CD4-positive, alpha-beta T cell treated with Interleukin-21 for 1 hour (primary cell): ENCODE measurements at places on chromosomes 3 and 15.

DNA sequence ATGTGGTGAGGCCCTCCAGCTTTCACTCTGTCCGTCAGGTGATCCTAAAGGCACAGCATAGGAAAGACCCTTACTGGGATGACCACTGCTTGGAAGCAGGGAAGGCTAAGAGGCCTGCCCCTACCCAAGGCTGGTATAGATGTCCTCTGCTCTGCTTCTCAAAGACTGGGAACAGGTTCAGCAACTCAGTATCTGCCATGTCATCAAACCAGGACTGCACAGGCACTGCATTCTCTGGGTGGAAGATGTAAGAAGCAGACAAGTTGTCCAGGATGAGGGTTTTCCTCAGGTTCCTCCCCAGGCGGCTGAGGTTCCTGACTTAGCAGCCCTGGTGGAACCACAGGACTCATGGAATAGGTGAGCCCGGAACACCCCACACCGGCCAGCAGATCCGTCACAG is 4.7 kb downstream of the FAM98B start:
- DNase-seq = no peak

DNA sequence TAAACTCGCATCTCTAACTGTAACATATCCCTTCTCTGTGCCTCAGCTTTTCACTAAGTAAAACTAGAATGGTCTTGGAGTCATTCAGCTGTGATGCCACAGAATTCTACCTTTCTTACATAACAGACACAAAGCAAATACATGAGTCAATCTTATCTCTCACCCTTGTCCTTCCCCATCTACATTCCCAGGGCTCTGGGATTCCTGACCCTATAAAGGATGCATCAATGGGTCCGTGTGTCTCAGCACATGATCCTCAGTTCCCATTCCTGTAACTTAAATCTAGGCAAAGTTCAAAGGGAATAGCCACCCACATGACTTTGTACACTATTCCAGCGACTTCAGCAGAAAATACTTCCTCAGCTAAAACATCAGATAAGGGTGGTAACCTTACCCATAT is 11.8 kb upstream of the ARL8B start:
- no peak for DNase-seq

DNA sequence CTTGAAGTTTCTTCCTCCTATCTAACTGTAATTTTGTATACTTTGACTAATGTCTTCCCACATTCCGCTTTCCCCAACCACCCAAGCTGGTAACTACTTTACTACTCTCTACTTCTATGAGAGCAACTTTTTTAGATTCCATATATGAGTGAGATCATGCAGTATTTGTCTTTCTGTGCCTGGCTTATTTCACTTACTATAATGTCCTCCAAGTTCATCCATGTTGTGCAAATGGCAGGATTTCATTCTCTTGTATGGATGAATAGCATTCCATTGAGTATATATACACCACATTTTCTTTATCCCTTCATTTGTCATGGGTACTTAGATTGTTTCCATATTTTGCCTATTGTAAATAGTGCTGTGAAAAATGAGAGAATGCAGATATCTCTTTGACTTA is 78.5 kb upstream of the CCNL1 start:
- DNase-seq = no peak

DNA sequence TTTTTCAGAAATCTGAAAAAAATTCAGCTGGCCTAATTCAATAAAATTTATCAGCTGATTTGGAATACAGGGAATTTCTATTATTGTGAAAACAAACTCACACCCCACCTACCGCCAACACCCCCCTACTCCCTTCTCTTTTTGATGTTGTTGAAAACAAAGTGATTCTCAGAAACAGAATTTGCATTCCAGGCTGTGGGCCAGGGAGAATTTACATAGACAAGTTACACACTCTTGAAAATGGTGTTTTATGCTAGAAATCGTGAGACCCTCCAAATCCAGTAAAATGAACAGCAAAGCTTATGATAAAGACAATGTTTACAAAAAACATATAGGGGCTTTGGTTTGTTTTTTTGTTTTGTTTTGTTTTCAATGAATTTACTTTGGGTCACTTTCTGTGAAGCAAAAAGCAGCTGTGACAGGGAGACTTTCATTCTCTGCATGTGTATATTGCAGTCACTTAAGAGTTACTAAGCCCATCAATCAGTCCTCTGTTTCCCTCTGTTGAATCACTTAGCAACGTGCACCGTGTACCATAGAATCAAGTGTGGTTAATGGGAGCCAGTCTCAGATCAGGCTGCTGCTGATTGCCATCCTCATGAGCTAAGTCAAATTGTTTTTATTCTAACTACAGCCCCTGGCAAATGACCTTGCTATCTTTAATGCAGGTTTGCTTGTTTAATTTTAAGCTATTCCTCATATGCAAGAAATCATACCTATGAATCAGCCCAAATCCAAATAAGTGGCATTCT is 159.8 kb downstream of the ALCAM start:
- no peak for DNase-seq

- DNase-seq = no peak
Observed at GRCh38 chr3:73144276-73144675, 82.8 kb downstream of the EBLN2 start.

DNA sequence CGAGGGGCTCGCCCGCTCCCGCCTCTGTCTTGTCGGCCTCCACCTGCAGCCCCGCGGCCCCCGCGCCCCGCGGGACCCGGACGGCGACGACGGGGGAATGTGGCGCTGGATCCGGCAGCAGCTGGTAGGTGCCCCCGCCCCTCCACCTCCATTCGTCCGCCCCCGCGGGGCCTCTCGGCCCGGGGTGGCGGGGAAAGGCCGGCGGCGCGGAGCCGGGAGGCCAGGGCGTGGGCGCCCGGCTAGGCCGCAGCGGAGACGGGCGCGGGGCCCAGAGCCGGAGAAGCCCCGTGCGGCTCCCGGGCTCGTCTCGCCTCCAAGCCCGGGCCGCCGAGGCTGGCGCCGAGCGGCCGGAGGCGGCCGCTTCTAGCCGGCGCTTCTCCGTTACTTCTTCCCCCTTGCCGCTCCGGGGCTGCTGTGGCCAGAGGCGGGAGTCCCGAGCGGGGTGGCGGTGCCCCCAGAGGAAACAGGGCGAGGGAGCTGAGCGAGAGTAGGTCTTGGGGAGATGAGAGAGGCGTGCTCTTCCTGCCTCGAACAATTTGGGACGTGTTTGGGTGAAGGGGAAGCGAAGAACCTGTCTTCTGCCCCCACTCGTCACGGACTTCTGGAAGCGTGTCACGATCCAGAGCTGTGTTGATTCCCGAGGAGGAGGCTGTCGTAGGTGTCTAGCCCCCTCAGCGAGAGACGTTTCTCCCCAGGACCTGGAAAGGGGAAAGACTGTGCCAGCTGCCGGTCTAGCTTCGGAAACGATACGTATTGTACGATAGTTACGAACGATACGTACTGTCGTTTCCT is 555 bp downstream of the ATP11B start:
- DNase-seq = peak; percentile 50

DNA sequence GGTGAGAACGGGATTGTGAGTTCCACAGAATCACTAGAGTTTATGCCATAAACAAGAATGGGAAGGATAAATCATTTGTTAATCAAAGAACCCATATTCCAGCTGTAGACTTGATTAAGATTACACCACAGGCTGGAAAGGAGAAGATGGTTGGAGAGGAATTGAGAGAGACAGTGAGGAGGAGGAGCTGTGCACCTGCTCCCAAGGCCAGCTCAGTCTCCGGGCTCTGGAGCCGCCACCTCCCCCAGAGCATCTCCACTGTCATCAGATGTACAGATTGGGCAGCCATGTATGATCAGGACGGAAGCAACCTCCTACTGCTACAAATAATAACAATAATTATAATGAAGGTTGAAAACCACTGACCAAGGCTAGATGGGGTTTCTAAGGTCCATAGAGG is 170.0 kb downstream of the MINAR1 start:
- no peak for DNase-seq

- DNase-seq = no peak
Observed at GRCh38 chr3:133457465-133458067, 57.7 kb downstream of the BFSP2 start.
